AG09309 (cell line): ENCODE measurements at places on chromosomes 4 and X.

GRCh38 chr4:184446132-184446658, 28.2 kb downstream of the IRF2 start:
- no peak for DNase-seq

DNA sequence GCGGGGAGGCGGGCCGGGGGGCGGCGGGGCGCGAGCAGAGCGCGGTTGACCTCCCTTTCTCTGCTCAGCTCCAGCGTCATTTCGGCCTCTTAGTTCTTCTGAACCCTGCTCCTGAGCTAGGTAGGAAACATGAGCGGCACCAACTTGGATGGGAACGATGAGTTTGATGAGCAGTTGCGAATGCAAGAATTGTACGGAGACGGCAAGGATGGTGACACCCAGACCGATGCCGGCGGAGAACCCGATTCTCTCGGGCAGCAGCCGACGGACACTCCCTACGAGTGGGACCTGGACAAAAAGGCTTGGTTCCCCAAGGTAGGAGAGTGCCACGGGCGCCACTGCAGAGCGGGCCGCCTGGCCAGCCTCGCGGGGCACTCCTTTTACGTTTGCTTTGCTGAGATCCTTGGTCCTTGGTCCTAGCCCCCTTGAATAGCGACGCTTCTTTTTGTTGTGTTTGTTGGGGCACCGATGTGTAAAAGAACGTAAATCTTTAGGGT, at the start of gene HTATSF1:
HTATSF1 (plus strand) TSS at position 37 of the 497 bp plus-strand sequence; CDS start at position 130, 93 bp downstream.
- DNase-seq = no peak

DNA sequence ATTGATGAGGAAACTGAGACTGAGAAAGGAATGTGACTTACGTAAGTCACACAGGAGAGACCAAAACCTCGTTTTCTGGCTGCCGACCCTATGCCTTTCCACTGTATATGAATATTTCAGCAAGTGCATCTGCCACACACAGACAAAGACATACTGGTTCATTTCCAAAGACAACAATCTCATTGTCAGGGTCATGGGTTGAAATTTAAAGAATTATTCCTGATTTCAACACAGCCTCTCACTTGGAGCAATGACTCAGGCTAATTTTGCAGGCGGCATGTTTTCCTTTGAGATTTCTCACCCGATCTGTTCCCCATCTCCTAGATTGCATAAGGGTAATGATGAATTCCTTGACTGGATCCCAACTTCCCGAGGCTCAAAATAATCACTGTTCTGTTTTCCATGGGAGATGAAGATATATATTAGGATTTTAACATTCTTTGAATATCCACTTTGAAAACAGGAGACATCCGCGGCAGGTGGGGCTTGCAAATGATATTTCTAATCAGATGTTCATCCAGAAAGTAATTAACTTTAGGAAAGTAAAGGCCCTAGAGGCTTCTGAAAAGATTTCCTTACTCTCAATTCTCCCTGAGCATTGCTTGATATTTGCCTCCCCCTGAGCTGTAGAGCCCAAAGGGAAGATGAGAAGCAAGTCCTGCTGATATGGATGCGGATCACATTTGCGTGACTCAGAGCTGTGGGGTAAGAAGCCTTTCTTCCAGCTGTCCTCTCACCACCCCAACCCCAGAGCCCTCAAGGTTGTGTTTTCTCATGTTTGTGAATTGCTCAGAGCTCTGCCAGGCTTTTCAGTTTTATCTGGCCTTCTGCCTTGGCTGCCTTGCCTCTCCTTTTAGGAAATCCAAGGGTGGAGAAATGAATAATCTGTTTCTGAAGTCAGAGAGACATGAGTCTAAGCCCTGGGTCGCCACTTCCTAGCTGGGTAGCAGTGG, 361.1 kb upstream of the BOD1L1 start:
- peak; percentile 87 for DNase-seq

DNA sequence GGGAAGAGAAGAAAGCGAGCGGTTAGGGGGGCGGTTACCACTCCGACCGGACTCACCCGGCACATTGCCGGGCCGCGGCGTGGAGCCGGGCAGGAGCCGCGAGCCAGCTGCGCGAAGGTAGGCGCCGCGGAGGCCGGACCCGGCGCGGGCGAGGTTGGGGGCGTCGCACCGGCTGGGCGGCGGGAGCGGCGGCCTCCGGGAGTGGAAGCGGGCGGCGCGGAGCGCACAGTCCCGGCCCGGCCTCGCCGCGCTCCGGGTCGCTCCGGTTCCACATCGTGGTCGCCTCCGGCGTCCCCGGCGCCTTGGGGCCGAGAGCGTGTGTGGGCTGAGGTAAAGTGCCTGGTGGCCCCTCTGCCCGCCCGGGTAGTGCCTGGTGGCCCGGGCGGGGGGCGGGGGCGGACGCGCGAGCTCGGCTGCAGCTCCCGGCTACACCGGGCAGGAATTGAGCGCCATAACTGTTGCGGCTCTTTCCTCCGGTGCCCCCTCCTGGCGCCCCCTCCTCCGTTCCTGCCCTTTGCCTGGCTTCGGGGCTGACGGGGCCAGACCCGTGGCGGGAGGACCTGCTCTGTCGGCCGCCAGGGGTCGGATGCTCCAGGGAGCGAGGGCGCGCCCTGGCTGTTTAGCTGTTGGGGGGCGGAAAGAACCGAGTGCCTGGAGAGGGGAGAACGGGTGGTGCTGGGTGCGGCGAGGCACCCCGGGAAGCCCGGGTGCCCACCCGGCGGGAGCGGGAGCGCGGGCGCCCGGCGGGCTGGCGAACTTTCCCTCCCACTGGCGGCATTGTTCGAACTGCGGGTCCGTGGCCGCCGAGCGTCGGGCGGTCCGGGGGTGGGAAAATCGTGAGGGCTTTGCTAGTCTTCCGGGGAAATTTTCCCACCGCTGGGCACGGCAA, 626 bp downstream of the JADE3 start:
- DNase-seq = no peak

DNA sequence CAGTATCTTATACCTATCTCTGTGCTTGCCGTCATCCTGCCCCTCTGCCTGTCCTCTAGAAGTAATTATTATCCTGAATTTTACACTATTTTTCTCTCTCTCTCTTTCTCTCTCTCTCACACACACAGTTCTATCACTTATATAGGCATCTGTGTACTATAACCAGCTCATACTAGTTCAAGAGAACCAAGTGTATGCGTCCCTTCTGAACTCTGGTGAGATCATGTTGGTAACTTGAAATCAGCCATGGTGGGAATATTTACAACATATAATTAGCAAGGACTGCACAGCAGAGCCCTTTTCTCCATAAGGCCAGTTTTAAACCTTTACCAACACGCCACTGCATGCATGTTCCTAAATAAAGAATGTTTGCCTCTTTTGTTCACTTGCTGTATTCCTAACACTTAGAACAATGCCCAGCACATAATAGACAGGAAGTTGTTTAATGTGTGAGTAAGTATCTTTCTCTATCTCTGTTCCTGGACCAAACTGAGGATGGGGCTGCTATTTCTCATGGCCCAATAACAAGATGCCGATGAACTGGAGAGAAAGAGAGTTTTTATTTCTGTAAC, 51.1 kb upstream of the IL21 start:
- DNase-seq = no peak

- DNase-seq = no peak
Measured at GRCh38 chr4:51884055-51884454, 41.1 kb downstream of the DCUN1D4 start.

DNA sequence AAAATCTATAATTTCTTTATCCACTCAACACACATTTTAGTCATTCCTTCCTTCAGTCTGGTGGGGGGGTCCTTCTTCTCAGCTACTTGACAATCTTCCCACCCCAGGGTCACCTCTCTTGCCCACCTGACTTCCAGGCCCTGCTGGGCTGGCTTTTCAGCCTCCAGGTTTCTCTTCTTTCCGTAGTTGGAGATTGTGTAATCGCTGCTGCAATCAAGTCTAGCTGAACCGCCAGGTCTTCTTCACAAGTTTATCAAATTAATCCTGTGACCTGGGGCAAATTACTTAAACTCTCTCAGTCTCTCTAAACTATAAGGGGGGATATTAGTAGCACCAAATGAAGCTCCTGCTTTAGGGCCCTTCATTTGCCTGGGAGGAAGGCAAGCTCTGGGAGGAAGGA, 102.9 kb upstream of the TNIP3 start:
- DNase-seq = no peak

GRCh38 chrX:134075894-134076718, 90.7 kb upstream of the GPC3 start:
- DNase-seq = no peak

GRCh38 chr4:100742045-100742444, 224.2 kb upstream of the EMCN start:
- DNase-seq = peak; percentile 18

- DNase-seq = no peak
Measured at GRCh38 chr4:81884986-81885385, 413.3 kb upstream of the RASGEF1B start.

DNA sequence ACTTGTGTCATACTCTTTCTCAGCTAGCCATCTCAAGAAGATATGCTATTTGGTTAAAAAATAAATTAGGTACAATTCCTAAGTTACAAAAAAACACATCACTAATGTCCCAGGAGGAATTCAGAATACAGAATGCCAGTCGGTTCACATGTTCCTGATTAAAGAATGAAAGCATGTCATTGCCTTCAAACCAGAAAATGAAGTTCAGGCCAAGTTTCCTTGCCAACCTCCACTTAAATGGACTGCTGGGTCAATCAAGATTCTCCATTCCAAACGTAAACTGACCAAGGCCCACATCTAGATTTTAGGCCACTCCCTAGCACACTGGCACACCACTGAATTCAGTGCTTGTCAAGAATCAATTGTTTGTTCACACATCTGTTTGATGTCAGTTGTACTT, 6.5 kb downstream of the PIGA start:
- DNase-seq = no peak

DNA sequence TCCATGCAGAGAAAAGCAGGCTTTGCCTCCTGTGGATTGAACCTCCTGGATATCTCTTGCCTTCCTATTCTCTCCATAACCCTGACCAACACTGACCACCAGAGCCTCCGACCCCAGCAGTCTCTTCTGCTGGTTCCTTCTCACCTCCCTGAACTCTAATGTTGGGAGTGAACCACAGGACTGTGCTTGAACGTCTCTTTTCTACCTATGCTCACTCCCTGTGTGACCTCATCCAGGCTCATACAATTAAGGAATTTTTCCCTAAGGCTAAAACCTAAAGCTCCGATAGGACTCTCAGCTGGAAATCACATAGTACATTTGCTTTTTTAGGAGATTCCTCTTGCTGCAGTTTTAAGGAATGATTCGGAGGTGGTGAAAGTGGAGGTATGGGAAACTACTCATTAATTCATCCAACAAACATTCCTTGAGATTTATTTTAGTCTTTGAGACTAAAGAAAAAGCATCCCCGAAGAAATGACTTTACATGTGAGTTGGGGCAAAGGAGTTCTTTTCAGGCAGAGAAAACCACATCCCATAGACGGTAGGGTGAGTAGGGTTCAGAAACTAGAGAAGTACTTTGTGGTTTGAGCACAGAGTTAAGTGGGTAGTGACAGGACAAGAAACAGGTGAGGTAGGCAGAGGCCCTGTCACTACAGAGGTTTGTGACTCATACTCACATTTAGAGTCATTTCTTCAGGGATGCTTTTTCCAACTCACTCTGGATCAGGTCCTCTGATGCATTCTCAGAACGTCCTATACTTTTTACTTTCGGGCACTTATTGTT, 30.8 kb downstream of the NDNF start:
- no peak for DNase-seq
